H54 (cell line): ENCODE measurements at places on chromosomes 3 and 15.

GRCh38 chr15:47736143-47736786, 19.0 kb downstream of the SEMA6D start:
- DNase-seq, result no peak

GRCh38 chr3:197854596-197855343, 63.7 kb downstream of the LRCH3 start:
- DNase-seq, result peak; percentile 82

GRCh38 chr15:42138411-42138810, 18.0 kb downstream of the PLA2G4F start:
- no peak for DNase-seq

GRCh38 chr3:87268646-87269211, 7.7 kb downstream of the POU1F1 start:
- no peak for DNase-seq

- peak; percentile 27 for DNase-seq
These were observed 12.7 kb downstream of the TICRR start for GRCh38 chr15:89587955-89588354.

- no peak for DNase-seq
These were observed 73.1 kb downstream of the OXSM start for GRCh38 chr3:25863011-25863415.

DNA sequence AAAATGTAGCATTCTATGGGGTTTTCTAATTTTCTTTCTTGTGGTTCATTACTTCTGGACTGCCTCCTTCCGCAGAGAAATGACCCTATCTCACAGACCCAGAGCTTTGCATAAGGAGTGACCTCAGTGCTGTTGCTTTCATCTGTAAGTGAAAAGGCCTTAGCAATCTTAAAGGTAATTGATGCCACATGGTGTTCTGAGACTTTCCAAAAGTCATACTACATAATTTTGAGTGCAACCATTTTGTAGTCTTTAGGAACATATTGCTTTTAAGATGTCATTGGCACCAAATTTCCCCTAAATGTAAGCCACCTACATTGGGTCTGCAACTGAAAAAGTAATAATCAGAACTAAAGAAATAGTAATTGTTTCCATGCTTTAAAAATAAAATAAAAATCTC, 9.2 kb upstream of the HHLA2 start:
- DNase-seq, result no peak

DNA sequence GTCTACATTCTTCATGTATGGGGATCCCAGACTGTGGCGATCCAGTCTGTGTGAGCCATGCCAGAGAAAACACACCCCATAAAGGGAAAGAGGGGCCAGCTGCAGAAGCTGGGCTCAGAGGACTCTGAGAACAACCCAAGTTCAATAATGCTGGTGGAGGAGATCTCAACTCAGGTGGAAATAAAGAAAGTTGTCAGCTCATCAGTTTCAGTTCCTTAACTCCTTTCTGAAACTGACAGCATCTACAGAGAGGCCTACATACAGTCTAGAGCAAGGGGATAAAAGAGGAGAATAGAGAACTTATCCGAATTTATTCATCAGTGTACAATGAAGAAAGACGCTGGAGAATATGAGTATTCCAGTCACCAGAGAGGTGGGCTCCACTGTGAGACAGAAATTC, 77.0 kb downstream of the NTRK3 start:
- no peak for DNase-seq

DNA sequence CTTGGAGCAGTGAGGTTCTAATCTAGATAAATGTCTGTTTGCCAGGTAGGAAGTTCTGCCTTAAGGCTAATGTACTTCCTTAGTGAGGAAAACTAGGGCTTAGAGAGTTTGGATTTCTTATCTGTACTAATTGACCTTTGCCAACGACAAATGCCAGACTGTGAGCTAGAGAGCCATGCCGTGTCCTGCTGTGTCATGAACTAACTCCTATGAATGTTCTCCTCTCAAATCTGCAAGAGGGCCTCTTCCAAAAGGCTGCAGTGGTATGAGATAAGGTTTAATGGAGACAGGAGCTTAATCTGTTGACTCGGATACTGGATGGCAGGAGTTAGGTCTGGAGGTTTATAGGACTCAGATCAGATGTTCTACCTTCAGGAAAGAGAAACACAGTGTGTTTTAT, 524.9 kb downstream of the NTRK3 start:
- DNase-seq, result no peak

DNA sequence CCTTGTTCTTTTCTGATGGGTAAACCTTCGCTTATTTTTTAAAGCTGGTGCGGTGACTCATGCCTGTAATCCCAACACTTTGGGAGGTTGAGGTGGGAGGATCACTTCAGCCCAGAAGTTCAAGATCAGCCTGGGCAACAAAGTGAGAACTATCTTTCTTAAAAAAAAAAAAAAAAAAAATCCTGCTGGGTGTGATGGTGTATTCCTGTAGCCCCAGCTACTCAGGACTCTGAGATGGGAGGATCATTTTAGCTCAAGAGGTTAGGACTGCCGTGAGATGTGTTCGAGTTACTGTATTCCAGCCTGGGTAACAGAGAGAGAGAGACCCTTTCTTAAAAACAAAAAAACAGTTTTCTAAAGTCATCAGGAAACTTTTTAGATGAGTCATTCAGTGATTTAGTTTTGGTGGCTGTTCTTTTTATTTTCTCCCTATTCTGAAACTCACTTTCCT, 37.7 kb downstream of the SLMAP start:
- no peak for DNase-seq

DNA sequence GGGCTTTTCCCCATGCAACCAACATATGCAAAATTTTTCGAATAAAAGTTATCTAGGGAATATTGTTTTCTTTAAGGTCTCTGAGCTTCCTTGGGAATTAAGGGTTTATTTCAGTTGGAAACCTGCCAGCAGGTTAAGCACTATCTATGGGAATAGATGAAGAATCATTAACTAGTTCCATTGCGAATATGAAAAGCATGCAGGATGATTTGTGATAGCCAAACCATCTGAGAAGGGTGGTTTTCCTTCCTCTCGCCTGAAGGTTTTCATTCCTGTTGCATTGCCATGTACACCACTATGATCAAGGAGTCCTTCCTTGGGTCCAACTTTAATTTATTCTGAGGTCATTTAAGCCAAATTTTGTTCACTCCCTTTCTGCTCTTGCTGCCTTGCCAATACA, 184.9 kb downstream of the NR2F2 start:
- DNase-seq, result no peak

DNA sequence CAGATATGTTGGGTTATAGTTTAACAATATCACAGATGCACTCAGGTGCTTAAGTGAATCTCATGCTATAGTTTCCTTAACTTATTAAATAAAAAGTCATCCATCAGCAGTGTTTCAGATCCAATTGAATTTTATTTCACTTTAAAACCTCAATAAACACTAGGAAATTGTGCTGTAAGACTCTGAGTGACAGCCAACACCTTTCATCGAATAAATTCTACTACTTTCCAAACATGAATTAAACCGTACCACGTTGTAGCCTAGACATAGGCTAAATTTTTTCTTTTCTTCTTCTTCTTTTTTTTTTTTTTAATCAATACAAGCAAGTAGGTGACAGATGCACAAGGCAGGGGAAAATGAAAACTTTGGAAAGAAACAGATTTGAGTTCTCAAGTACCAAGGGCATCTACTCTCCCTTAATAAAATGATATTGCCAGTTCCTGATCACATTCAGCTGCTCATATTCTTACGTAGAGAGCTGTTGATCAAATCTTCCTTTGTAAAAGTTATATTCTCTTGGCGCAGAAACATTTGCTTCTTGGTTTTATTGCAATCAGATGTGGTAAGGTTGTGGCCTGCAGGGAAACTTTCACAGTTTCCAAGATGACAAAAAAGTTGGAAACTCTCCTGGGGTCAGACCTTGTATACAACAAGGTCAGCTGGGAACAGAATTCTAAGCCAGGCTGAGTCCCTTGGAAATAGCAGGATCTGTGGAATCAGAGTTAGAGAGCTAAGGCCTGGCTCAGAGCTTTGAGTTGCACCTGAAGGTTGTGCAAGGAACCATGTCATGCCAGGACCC, 147.7 kb downstream of the CD47 start:
- DNase-seq, result no peak

- DNase-seq, result no peak
These were observed 767.3 kb downstream of the GBE1 start for GRCh38 chr3:80994085-80994665.

- peak; percentile 88 for DNase-seq
These were observed 636.1 kb downstream of the MAGI1 start for GRCh38 chr3:65402597-65402996.

DNA sequence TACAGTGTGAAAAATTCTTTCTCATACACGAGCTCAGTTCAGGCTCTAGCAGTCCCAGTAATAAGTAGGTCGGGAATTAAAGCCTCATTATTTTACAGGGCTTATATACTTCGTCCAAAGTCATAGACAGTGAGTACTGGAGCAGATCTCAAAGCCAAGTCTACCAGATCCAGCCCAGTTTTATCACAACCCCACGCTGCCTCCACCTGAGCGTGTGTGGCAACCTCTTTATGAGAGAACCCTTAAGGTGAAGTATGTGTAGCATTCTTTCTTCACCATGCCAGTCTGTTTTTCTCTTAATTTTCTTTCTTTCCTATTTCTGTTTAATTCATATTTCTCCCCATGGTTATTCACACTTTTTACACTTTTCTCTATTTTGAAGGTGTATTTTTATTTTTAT, 574.6 kb upstream of the ARPP21 start:
- no peak for DNase-seq

- no peak for DNase-seq
These were observed 403.4 kb downstream of the IL5RA start for GRCh38 chr3:2706836-2707210.

- DNase-seq, result no peak
These were observed 91.2 kb upstream of the ABI3BP start for GRCh38 chr3:101084404-101084803.

GRCh38 chr3:73894474-73895213, 269.9 kb upstream of the PDZRN3 start:
- no peak for DNase-seq

DNA sequence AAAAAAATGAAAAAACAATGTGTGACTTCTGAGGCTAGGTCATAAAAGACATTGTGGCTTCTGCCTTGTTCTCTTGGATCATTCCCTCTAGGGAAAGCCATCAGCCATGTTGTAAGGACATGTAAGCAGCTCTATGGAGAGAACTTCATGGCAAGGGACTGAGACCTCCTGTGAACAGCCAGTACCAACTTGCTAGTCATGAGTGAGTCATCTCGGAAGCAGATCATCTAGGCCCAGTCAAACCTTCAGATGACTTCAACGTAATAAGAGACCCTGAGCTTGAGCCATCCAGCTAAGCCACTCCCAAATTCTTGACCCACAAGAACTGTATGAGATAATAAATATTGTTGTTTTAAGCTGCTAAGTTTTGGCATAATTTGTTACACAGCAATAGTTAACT, 4.9 kb downstream of the MON1A start:
- DNase-seq, result peak; percentile 67

- DNase-seq, result peak; percentile 7
These were observed 252.5 kb downstream of the THRB start for GRCh38 chr3:24242012-24242698.

- no peak for DNase-seq
These were observed 488.7 kb upstream of the PROK2 start for GRCh38 chr3:72273615-72274014.

- DNase-seq, result no peak
These were observed 795.4 kb upstream of the SEMA6D start for GRCh38 chr15:46921891-46922290.

DNA sequence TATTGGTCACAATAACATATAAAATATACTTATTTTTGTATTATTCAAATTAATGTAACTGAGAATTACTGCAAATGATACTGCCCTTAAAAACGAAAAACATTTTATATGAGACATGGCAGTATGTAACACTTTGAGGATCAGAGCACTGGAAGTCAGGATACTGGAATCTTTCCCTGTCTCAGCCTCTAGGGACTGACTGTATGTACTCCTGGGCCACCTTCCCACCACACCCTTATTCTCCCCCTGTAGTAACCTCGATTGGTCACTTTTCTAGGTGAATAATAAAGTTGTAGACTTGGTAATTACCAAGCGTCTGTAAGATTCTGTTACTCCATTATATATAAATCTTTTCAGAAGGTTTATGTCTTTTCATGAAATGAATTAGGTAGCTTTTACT, 43.0 kb downstream of the LRRC49 start:
- no peak for DNase-seq

- no peak for DNase-seq
These were observed 206.5 kb downstream of the DTWD1 start for GRCh38 chr15:49827311-49827710.

- DNase-seq, result no peak
These were observed 324.4 kb upstream of the CFAP20DC start for GRCh38 chr3:59374091-59374817.

- peak; percentile 69 for DNase-seq
These were observed 778 bp upstream of the THBS1 start for GRCh38 chr15:39580117-39580484.

DNA sequence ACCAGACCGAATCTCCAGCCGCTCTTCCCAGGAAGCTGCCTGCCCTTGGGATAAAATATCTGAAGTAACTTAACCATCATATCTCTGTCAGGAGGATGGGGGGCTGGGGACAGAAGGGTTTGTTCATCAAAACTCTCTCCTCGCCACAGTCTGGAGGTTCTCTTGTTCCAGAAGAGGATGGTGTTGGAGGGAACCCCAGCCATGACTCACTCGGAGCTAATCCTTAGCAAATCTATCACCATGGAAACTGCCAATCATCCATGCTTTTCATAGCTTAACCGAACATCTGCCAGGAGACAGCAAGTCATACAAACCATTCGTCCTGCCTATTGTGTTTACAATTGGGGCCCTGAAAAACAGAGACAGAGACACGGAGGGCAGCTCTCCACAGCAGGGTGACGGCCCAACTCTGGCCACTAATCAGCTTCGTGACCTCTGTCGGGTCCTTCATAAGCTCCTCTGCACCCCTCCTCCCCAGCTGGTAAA, 73.8 kb upstream of the HEG1 start:
- peak; percentile 84 for DNase-seq
